ENCODE measurements at places on chromosomes 7 and 10. TPM values are rescaled to one million over a fixed set of nuclear protein-coding genes. Genes with fewer than 3 reads are reported as not detected.

- no peak for DNase-seq
Observed at GRCh38 chr10:65341323-65341925, 1584.4 kb upstream of the LRRTM3 start.

The TEX47 gene
- total RNA-seq: not detected

DNA sequence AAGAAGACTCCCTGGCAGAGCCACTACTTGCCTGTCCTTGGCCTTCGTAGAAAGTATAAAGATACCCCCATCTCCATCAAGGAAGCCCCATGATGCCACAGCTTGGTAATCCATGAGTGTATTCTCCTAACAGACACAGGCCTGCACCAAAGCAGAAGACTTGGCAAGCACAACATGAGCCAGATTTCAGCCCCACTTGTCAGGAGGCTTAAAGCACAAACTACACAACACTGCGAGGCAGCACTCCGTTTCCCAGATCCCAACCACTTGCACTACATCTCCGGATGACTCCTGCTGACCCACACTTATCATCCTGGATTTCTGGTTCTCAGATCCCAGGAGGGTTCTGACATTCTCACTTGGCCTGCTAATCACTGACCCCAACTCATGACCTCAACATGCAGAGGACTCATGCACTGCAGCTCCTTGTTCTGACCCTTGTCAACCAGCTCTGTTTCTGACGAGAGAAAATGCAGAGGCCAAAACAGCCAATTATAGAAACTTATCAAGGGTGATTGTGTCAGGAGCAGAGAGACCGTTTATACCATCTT, 100.8 kb downstream of the RELN start:
- no peak for DNase-seq

DNA sequence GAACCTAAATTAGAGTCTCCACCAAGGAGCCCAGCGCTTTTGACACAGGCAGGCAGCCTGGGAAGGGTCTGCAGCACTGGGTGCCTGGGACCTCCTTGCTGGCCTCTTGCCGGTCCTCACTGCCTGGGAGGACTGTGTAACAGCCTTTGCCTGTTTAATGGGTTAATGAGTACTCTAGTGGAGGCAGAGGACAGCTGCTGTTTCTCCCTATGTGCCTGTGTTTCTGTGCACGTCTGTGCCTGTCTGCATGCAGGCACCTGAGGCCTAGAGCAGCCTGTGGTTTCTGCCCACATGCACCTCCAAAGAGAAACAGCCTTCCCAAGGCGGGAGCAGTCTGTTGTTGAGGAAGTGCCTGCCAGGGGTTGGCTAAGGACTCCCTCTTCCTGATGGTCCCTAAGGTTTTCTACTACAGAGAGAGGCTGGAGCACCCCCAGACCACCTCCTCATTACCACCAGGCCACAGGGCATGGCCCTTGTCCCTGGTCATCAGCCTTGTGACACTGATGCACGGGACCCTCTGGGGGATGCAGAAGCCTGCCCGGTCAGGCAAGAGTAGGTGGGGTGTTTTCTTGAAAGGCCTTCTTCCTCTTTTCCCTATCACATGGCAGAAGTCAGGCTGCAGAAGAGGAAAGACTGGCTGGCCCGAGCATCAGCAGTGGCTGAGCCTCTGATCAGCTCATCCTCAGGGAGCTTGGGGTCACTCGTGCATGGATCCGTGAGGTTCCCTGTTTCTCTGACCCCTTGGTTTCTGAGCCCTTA, 14.2 kb downstream of the SLC29A3 start:
- no peak for DNase-seq

The CLDN4 gene
- total RNA-seq: 379 TPM

The SKIDA1 gene
- 1.4 TPM for total RNA-seq

DNA sequence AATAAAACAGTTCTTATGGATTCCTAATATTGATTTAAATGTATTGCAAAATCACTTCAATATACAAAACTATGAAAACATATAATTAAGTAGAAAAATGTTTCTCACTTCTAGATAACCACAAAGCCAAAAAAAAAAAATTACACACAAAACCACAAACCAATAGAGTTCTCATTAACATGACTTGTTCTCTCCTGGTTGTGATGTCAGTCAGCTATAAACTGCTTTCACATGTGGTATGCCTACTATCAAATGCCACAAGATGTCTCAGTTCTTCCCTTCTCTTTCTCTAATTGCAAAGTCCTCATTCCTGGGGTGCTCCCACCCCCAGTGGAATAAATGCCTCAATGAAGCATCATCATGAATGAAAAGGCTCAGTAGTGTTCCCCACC, 16.6 kb downstream of the GNAI1 start:
- no peak for DNase-seq

- no peak for DNase-seq
Observed at GRCh38 chr7:149732111-149732561, 41.3 kb downstream of the ZNF467 start.

- no peak for DNase-seq
Observed at GRCh38 chr7:91463330-91463729, 199.1 kb downstream of the FZD1 start.

DNA sequence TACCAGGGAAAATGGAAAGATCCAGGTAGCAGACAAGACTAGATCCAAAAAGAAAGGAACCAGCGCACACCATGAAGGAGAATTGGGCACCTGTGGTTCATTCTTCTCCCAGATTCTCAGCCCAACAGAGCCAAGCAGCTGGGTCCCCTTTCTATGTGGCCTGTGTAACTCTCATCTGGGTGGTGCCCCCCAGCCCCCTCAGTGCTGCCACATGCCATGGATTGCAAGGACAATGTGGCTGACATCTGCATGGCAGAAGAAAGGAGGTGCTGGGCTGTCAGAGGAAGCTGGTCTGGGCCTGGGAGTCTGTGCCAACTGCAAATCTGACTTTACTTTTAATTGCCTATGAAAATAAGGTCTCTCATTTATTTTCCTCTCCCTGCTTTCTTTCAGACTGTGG, 21.4 kb downstream of the PRSS2 start:
- no peak for DNase-seq

The HMX2 gene
- not detected for total RNA-seq
